NCI-H226 (cell line): ENCODE measurements at places on chromosomes 3 and 15.
A peak's percentile ranks its signal among the peaks of the same experiment; 100 is the strongest.

- no peak for DNase-seq
These were observed 428.5 kb upstream of the PROK2 start for GRCh38 chr3:72213296-72214065.

DNA sequence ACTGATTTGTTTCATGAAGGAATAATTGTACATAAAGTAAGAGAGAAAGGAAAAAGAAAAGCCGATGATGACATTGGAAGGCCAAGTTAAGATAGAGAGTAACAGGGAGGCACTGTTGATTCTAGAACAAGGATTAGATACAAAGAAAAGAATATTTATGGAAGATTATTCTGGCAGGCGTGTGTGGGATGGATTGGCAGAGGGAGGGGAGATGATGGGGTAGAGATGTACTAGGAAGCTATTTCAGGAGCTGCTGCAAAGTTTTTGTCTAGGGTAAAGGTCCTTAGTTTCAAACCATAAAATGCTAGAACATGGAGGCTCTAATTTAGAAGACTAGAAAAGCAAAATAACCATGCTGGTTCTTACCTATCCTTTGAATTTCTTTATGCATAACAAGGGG, 280.0 kb upstream of the LRRN1 start:
- DNase-seq, result no peak

GRCh38 chr15:61030451-61030850, 198.7 kb downstream of the RORA start:
- no peak for DNase-seq

DNA sequence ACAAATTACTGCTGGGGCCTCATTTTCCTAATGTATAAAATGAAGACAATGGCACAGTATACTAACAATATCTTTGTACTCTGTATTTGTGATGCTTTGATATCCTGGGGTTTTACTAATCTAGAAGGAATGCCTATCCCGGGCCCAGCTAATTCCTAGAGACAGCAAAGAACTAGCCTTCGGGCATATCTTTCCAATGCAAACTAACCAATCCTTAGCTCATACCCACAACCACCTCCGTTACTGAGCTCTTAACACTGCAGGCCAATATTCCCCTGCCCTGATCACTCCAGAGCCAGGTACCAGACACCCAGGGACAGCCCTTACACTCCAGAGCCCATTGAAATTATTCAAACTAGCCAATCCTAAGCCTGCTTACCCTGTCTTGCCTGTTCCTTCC, 309.0 kb downstream of the ULK4 start:
- DNase-seq, result peak; percentile 19

GRCh38 chr3:69104586-69104985, 17.8 kb downstream of the LMOD3 start:
- no peak for DNase-seq

DNA sequence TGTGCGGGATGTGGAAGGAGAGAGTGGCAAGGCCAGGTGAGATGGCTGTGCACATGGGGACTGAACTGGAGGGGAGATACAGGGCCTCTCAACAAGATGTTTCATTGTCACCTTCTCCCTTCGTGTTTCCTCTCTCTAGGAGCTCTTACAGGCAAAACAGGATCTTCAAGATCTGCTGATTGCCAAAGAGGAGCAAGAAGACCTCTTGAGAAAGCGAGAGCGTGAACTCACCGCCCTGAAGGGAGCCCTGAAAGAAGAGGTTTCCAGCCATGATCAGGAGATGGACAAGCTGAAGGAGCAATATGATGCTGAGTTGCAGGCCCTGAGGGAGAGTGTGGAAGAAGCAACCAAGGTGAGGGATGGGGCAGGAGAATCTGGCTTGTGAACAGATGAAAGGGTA, 85.2 kb downstream of the CGNL1 start:
- no peak for DNase-seq

DNA sequence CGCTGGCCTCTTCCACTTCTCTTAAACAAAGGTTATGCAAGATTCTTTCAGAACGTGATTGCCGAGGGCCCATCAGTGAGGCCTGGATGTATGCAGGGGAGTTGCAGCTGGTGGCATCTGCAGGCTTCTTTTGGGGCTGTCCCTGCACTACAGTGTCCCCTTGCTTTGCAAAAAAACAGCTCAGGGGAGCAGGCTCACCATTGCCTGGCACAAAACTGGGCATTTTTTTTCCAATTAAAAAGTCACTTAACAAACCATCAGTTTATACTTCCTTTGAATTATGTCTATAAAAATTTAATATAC, 148.6 kb downstream of the ATP10A start:
- DNase-seq, result no peak

- DNase-seq, result no peak
These were observed 224.3 kb downstream of the CDIN1 start for GRCh38 chr15:36803773-36804172.

DNA sequence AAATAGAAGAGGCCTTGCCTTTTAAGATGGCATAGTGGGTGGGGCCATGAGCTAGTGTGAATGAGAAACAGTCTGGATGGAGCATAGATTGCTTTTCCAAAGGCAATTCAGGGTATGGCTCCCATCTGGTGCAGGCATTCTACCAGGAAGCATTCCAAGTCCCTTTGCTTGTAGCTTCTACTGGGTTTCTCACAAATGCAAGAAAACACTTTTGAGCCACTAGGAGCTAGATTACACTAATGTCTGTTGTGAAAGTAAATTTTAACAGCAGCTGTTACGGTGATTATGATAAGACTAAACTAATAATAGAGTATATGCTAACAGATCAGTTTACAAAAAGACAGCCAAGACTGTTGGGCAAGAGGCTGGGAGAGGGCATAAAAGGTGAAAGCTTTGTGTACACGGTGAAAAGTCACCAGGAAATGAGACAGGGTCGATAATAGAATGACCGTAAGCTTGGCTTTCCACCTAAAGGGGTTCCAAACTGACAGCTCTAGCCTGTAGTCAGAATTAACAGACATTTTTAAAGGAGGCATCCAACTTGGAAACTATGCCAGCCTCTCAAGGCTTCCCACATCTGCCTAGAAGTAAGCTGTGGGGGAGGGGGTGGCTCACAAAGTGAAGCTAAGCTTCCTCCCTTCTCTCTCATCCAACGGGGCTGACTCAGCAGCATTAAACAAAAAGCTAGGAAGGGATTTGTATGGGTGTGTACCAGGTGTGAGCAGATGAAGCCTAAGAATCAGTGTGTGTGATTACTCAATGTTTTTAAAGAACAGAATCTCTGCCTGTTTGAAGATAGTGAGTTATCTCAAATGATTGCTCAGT, 61.1 kb upstream of the GPD1L start:
- peak; percentile 62 for DNase-seq

GRCh38 chr15:98067339-98067738, 106.8 kb downstream of the ARRDC4 start:
- DNase-seq, result peak; percentile 15

- no peak for DNase-seq
These were observed 2.2 kb upstream of the GLB1 start for GRCh38 chr3:33099109-33099645.

- no peak for DNase-seq
These were observed 61.9 kb downstream of the REC114 start for GRCh38 chr15:73504885-73505284.

DNA sequence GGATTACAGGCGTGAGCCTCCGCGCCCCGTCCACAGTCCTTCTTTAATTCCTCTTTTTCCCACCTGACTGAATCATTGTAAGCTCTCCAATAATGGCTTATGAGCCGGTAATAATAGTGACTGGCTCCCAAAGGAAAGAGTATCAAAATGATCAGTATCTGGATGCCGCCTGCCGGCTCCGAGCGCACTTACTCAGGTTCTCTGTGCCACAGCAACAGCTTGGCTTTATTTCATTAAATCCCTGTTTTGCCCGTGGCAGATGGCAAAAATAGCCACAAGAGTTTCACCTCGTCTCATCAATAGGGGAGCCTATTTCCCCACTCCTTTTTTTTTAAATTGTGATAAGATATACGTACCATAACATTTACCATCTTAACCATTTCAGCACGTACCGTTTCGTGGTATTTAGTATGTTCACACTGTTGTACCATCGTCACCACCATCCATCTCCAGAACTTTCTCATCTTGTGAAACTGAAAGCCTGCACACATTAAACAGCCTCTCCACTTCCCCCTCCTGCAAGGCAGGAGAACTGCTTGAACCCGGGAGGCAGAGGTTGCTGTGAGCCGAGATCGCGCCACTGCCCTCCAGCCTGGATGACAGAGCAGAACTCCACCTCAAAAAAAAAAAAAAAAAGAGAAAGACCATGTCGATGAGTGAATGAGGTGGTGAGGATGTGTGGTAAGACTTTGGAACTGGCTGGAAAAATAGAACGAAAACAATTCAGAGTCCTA, 80.7 kb upstream of the DLG1 start:
- DNase-seq, result no peak

DNA sequence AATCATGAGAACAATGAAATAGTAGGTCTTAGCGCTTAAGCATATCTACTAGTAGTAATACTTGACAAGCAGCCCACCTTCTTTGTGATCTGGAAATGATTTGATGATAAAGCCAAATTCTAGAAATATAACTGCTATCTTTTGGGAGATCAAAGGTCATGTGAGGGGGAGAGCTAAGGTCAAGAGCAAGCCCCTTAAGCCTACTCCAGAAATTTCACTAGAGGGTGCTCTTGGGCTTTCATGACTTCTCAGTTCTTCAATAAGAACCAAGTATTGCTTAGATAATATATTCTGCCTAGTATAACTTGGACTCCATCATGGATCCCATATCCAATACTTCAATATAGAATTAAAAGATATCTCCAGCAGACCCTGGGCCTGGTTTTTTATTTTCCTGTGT, 319.6 kb downstream of the ZBTB20 start:
- no peak for DNase-seq

GRCh38 chr3:148030975-148031374, 621.8 kb downstream of the ZIC1 start:
- no peak for DNase-seq

DNA sequence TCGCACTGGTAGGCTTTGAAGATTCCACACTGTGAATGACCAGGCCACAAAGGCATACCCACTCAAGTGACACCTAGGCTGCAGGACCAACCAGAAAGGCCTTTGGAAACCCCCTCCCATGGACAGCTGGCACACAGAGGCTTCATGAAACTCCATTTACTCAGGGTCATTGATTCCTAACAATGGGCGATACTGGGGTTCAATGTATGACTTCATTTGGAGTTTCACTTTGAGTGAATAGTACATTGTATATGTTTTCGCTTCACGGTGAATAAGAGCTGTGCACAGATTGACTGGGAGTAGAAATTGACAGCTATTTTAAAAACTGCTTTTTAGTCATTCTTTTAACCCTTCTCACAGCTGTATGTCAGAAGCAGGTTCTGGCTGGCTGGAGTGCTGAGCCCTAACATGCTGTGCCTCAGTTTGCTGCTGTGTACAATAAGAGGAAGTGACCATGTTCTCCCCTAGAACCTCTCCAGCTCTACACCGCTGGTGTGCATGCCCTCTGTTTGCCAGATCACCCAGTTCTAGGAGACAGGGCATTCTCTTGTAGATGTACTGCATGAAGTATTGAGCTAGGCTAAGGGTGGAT, 15.4 kb upstream of the CX3CR1 start:
- no peak for DNase-seq

DNA sequence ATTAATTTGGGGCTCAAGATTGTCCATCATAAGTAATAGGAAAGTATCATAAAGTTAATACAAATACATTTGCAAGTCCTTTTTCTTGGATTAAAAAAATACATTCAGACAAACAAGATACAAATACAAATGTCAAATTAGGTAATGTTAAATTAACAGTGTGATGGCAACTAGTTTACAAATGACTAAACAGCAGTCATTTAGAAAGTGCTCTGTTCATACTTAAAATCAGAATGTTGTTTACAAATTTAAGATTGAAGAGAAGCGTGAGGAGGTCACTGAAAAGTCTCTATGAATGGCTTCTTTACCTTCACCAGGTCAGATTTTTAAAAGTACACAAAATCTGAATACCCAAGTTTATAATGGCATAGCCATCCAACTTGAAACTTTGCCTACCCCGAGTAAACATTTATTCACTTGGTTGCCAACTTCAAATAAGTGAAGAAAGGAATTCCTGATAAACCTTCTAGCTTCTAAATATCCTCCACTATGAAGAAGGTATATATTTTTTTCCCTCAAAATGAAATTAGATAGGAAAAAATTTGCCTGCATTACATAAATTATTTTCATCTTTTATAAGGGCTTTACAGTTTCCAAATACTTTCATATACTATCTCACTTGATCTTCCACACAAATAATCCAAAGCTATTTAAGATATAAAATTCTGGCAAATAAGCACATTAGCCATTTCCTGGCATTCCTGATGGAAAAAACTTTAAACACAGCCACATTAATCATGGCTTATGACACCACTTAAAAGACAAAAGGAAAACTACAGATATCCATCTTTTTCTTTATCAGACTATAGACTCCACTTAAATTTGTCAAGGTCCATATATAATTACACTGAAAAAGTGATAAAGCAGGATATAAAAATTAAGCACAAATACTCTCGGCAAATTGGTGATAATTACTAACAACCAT, 11.5 kb upstream of the NEK10 start:
- no peak for DNase-seq

DNA sequence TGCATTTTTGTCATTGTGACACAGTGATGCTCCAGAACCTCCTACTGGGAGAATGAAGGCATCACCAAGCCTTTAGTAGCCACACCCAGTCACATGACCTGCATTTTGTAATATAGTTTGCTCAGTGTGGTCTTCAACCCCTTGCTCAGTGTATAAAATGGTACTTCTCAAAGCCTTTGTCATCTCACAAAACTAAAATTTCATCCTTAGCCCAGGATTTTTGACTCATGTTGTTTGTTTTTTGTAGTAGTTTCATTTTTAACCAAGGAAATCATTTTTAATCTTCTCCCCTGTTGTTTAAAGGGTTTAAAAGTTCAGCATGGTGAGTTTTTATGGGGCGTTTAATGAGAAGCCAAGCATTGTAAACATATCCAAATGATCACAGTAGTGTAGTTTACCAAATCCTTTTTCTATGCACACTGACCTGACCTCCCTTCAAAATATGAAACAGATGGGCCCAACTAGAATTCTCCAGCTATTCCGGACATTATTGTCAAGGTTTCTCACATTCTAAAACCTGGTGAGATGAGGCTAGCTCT, 123.5 kb upstream of the IL12A start:
- DNase-seq, result no peak

DNA sequence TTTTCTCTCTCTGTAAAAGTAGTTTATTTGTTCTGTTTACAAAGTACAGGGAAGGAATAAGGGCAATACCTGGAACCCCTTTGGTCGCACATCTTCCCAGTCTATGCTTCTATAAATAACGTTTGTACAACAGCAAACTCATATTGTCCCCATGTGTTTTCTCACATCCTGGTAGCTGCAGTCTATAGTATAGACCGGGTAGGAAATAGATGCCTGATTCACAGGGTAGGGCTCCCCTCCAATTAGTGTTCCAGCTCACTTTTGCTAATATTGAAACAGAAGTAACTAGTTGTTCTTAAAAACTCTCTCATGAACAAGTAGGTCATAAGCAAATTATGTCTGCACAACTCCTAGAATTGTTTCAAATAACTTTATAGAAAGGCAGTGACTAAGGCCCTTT, 17.7 kb downstream of the ATG7 start:
- DNase-seq, result no peak

GRCh38 chr3:50179710-50180109, 11.7 kb upstream of the GNAT1 start:
- DNase-seq, result peak; percentile 72

- no peak for DNase-seq
These were observed 7.5 kb upstream of the UBL7 start for GRCh38 chr15:74468341-74469032.
